ENCODE measurements at places on chromosomes 7 and 10. TPM values are rescaled to one million over a fixed set of nuclear protein-coding genes. Genes with fewer than 3 reads are reported as not detected.

DNA sequence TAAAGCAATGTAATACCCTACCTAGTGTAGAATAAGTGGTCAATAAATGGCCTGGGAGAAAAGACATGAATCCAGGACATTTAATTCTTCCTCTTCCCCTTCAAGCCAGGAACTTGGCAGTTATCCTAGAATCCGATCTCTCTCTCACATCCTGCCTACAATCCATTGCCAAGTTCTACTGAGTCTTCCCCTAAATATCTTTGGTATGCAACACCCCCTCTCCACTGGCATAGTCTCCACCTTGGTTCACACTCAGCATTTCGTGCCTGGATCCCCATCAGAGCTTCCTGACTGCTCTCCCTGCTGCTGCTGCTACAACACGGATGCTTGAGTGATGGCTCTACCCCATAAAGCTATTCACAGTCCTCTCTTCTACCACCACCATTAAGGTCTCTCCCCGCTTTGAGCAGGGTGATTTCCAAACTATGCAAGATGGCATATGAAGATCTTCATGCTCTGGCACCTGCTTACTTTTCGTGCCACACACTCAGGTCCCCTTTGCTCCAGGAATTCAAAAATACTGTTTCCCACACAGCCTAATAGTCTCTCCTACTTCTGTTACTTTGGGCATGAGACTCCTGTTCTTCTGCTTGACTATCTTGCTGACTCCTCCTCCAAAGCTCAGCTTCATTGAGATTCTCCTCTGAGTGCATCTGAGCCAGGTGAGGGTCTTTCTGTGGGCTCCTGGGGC is 4.8 kb downstream of the ANK3 start:
- DNase-seq = no peak
- no peak overlapping the region for H3K4me3 ChIP-seq
- peaks cover 11% of the 10 kb centered on the region for H3K4me1 ChIP-seq
- H3K27me3 ChIP-seq = no peaks in the 10 kb centered on the region
- no peak overlapping the region for H3K27ac ChIP-seq

DNA sequence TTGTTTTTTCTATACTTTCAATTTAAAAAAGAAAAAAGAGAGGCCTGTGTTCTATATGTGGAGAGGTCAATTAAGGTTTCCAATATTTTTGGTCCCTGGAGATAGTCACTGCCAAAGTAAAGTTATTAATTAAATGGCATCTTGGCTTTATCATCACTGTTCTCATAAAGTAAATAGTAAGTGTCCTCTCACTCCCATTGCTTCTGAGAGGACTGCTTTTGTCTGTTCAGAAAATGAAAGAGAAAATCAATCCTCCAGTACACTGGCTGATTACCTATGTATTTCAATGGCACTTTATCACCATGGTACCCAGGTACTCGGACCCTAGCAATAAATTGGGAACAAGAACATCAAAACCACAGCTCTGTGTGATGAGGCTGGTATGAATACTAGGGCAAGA is 94.0 kb downstream of the RNLS start:
- H3K27ac ChIP-seq = no peak overlapping the region
- peaks cover 8% of the 10 kb centered on the region for H3K27me3 ChIP-seq
- no peak overlapping the region for H3K4me3 ChIP-seq
- peaks cover 21% of the 10 kb centered on the region for H3K4me1 ChIP-seq
- DNase-seq = no peak
- H3K36me3 ChIP-seq = no peaks in the 10 kb centered on the region

DNA sequence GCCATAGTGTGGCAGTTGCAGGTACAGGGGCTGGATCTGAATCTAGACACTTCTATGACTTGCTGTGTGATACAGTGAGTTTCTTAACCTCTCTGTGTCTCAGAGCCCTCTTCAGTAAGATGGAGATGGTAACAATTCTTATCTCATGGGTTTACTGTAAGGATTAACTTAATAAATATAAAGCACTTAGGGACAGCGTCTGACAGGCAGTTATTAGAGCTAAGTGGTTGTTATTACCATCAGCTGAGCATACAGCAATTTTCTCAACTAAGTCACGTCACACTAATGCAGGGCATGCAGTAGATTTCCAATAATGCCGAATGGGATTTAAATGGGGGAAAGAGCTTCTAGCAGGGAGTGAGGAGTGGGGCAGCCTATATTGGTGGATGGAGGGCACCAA is 162.6 kb downstream of the SH2D4B start:
- no peak for DNase-seq
- H3K4me1 ChIP-seq = no peaks in the 10 kb centered on the region
- no peak overlapping the region for H3K27ac ChIP-seq
- H3K36me3 ChIP-seq = no peaks in the 10 kb centered on the region
- no peaks in the 10 kb centered on the region for H3K27me3 ChIP-seq

DNA sequence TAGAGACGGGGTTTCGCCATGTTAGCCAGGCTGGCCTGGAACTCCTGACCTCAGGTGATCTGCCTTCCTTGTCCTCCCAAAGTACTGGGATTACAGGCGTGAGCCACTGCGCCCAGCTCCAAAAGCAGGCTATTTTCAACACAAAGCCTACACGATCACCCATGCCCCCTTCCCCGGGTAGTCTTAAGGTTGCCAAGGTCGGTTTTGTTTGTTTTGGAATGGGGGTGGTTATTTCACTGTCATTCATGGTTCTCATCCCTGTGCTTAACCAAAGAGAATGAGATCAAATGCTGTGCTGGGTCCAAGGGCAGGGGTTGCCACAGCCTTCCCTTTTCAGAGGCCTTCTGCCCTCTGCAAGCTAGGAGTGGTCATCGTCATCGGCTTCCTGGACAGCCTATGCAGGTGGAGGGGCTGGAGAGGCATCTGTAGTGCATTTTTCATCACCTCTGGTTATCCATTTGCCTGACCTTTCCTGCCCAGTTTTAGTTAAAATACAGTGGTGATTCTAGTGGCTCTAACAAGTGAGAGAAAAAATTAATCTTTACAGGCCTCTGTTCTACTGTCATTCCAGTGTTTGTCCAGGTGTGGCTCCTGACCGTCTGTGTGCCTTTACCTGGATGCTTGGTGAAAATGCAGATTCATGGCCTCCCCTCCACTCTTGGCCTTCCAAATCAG is 11.4 kb downstream of the BLVRA start:
- peaks cover 13% of the 10 kb centered on the region for H3K36me3 ChIP-seq
- peaks cover 1% of the 10 kb centered on the region for H3K4me1 ChIP-seq
- DNase-seq = no peak
- H3K27ac ChIP-seq = no peak overlapping the region
- no peak overlapping the region for H3K4me3 ChIP-seq
- no peaks in the 10 kb centered on the region for H3K27me3 ChIP-seq

SPDYE2B gene
- total RNA-seq = not detected
